ENCODE measurements at places on chromosomes 16 and 17. TPM values are rescaled to one million over a fixed set of nuclear protein-coding genes. Genes with fewer than 3 reads are reported as not detected.

Gene HOXB1
- not detected for total RNA-seq

Gene SSTR5
- 0.11 TPM for total RNA-seq

Gene NGFR
- 0.83 TPM for total RNA-seq

Gene TEDC2
- total RNA-seq: 22.3 TPM

Gene TBC1D3H
- total RNA-seq: not detected

Gene TPSAB1
- not detected for total RNA-seq

Data from A549 treated with DMSO at 1 μM for 4 hours (cell line).